Fibroblast of gingiva (primary cell): ENCODE measurements at places on chromosomes 1 and 21.

- DNase-seq = no peak
Observed at GRCh38 chr1:151860504-151861187, 7.1 kb upstream of the THEM5 start.

DNA sequence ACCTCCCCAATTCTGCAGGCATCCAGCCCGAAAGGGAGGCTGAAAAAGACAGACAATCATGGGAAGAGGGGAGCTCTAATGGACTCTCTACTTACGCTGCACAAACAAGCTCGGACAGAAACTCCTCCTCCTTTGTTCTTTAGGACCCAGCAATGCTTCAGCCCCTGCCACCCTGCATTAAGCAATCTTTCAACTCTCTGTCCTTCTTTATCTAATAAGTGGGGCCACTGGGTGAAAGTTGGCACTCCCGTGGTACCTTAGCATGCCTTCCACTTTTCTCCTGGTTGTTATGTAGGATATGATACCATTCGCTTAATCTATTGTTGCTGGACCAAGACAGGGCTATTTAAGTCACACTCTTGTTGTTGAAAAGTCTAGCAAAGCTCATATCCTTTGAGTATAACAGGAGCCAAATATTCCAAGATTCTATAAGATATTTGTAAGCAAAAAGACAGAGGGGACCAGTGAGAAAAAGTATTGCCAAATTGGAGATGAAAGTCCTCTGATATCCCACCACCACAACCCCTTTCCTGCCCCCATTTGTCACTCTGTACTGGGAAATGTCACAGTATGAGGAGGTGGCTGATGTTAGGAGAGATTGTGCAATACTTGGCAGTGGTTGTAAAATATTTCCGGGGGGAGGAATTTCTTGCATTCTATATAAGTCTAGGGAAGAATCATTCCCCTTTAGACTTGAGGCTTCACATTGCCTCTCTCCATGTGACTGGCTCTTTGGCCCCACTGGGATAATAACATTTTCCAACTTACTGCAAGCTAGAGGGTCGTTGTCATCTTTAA lies 137.3 kb upstream of the GJB5 start:
- no peak for DNase-seq

DNA sequence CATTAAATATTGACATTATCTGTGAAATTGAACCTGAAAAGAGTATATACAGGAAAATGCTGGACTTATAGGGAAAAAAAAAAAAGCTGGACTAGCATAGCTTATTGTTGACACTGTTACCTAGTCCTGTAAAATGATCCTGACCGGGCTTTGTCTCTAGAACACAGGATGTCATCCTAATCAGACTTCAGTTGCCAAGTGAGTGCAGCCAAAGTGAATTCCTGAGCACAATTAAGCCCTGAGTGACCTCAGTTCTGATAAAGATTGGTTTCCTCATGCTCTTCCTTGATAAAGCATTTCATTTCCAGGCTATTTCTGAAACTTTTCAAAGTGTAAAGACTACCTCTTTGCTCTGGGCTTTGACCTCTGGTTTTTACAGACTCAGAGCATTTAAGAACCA lies 19.8 kb downstream of the SELP start:
- DNase-seq = no peak

GRCh38 chr1:34578306-34578705 lies 176.5 kb upstream of the GJB5 start:
- DNase-seq = no peak
